ENCODE measurements at places on chromosomes 2 and 18.
A peak's percentile ranks its signal among the peaks of the same experiment; 100 is the strongest.

DNA sequence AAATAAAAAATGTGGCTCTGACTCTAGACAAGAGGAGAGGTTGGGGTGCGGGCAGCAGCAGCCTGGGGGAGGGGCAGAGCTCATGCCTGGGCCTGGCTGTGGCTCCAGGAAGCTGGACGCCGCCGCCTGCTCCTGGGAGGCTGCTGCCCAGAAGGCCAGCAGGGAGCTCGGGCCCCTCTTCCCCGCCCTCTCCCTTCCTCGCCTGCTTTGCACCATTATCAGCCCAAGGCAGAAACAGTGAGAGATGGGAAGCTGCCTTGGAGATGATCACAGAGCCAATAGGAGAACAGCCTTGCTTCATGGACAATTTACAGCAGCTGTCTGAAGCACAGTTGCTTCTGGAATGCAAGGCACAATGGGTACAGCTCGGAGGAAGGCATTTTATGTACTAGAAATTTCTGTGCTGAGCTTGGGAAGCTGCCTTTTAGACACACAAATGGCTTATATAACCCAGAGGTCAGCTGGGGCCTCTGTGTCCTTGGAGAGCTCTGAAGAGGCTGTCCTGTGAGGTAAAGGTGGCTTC lies 55.3 kb upstream of the AFF3 start:
- no peak for DNase-seq

- DNase-seq, result no peak
Measured at GRCh38 chr2:167776359-167776758, 471.0 kb downstream of the STK39 start.

GRCh38 chr2:165173215-165173614 lies 30.6 kb downstream of the SCN3A start:
- DNase-seq, result no peak

DNA sequence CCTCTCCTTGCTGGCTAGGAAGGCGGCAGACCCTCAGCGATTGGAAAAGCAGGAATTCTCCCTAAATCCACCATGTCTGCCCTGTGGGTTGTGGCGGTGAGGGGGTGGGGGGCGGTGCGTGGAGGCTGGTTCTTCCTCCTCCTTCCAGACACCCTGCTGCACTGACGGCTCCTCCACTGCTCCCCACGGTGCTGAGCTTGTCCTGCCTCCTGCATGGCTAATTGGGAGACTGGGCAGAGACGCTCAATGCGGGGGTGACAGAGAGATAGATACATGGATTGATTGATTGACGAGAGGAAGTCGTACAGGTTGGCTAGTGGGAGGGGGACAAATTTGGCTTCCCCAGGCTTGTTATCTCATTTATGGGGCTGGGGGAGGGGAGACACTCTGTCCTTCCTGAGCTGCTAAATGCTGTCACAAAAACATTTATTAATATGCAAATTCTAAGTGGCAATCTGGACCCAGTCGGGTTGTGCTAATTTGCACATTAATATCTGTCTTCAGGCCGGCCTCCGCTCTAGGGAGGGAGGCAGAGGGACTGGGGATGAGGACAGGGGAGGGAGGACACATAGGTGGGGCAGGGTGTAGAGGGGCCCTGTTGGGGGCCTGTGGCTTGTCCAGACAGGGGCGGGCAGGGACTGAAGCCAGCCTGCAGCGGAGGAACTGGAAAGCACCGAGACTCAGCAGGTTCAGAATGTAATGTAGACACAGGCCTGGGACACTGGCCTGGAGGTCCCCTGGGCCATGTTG lies 181.6 kb downstream of the CELF4 start:
- DNase-seq, result no peak

DNA sequence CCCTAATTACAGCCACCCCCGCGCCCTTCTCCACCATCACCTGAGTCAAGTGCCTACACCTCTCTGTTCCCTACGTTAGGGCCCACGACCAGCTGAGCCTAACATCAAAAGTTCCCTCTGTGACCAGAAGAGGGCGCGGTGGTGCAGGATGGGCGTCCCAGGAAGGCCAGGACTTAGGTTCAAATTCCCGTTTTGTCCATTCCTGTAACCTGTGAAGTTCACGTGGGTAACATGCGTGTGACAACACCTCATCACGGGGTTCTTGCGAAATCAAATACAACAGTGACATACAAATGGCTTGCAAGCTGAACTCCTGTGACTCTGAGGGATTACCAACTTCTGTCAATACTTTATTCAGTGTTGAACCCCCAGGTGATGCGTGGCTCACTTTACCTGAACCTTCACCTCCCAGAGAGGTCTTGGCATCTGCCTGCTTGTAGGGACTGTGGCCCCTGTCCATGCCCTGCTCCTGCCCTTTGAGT lies 207.9 kb downstream of the ARL4C start:
- DNase-seq, result peak; percentile 81

DNA sequence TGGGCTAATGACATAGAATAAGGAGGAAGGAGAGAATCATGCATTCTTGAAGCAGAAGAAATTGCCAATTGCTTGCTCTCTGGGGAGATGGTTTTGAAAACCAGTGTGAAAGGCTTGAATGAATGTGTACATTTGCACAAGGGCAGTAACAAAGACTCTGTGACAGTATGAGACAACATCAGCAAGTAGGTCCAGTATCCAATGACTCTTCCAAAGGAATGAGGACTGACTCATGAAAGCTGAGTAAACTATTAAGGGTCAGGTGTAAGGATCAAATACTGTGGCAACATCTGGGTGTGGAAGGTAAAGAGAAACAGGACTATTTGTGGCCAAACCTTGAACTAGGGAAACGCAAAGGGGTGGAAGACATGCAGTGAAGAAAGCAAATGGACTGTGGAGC lies 886.0 kb upstream of the CHAC2 start:
- no peak for DNase-seq

DNA sequence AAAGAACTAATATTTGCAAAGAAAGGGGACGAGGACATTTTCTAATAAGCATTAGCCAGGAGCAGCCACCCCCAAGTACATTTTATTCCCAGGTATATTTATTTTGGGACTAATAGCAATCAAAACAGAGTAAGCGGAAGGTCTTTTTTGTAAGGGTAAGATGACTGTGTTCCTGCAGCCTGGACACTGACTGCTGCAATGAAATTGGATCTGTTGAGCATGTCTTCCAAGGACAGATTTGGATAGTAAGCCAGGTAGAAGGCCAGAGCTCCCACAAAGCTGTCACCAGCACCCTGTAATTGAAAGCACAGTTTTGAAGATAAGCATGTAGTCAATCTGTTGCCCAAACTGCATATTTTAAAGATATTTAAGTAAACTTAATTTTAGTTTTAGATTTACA lies 10.0 kb downstream of the MRPL33 start:
- no peak for DNase-seq

DNA sequence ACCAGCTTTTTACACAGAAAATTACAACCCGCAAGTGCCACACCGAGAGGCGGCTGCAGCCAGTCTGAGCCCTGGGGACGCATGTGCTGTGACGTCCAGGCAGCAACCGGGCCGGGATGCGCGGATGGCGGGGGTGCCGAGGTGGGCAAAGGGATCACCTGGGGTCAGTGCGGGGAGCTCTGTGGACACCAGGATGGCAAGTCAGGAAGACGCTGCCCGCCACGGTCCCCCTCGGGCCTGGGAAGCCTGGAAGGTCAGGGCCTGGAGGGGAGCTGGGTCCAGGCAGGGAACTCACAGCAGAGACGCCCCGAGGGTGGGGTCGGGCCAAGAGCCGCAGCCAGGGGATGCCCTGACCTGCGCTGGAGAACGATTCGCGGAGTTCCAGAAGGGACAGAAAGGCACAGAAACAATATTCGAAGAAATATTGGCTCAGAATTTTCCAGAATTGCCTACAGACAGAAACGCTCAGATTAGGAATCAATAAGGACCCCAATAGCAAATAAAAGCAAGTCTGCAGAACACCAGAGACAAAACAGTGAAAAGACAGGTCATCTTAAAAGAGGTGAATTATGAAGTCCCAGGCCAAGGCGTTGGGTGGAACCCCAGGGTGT lies 11.7 kb upstream of the KIF1A start:
- DNase-seq, result no peak

DNA sequence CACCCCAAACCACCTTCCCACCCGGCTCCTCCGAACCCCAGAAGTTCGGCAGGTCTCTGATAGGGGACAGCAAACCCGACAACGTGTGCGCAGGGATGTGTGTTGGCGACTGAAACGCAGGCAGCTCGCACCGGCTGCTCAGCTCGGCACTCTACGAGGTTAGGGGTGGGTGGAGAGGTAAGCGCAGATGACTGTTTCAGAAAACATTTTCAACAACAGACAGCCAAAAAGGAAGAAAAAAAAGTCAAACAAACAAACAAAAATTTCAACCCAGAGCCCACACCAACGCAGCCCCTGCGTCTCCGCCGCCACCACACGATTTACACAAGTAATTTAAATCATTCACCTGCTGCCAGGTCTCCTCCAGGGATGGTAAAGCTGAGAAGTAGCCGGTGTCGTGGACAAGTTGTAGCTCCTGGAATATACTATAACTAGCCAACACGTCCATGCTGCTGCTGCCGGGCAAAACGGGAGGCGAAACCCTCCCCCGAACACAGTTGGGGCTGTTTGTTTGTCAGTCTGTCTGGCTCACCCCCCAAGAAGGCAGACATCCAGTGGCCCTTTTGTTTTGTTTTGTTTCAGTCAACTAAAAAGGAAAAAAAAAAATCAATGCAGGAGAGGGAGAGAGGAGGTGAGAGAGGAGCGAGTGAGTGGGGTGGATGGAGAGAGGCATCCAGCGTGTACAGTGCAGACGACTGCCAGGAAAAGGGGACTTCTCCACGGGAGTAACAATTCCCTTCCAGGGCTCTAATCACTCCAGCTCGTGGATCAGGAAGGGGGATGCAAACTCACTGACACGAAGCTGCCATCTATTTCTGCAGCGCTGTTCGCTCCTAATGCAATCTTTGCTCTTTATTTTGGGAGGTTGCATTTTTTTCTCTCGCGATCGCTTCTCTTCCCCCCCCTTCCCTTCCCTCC lies at the start of gene KLF7:
TSS of gene KLF7 (minus strand) at position 828 of the 918 bp plus-strand sequence. CDS start at position 448, 380 bp downstream.
- no peak for DNase-seq

DNA sequence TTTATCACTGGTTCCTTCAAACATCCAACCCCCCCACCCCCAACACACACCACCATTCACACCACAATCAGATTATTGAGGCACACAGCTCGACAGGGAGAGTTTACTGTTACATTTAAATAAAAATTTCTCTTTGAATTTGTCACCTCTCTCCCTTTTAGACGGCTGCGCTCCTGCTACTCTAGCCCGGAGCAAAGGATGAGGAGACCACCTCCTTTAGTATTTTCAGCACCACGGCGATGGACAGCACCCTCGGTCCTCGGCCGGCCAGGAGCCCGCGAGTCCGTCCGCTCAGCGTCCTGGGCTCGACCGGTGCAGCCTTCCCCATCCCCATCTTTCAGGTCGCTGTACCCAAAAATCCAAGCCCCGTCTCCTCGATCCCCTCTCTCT lies 892 bp downstream of the CELF4 start:
- peak; percentile 69 for DNase-seq

DNA sequence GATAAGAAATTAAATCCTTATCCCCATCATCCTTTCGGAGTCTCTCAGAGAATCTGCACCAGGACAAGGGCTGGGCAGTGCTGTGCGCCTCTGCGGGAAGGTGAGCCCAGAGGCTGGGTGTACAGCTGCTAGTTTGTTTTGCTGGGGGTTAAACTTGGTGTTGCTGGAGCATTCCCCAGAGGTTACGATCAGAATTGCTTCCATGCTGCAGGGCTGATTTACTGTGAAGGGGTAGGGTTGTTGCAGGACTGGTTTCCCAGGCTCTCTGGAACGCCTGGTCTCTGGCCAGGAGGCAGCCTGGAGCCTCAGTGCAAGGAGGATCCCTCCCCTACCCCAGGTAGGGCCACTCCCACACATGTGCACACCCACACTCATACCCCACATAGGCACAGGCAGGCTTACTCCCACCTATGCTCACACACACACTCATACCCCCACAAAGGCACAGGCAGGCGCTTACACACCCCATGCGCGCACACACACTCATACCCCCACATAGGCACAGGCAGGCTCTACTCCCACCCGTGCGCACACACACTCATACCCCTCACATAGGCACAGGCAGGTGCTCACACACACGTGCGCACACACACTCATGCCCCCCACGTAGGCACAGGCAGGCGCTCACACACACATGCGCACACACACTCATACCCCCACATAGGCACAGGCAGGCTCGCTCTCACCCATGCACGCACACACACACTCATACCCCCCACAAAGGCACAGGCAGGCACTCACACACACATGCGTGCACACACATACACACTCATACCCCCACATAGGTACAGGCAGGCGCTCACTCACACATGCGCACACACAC lies 11.3 kb downstream of the CNNM4 start:
- peak; percentile 42 for DNase-seq

DNA sequence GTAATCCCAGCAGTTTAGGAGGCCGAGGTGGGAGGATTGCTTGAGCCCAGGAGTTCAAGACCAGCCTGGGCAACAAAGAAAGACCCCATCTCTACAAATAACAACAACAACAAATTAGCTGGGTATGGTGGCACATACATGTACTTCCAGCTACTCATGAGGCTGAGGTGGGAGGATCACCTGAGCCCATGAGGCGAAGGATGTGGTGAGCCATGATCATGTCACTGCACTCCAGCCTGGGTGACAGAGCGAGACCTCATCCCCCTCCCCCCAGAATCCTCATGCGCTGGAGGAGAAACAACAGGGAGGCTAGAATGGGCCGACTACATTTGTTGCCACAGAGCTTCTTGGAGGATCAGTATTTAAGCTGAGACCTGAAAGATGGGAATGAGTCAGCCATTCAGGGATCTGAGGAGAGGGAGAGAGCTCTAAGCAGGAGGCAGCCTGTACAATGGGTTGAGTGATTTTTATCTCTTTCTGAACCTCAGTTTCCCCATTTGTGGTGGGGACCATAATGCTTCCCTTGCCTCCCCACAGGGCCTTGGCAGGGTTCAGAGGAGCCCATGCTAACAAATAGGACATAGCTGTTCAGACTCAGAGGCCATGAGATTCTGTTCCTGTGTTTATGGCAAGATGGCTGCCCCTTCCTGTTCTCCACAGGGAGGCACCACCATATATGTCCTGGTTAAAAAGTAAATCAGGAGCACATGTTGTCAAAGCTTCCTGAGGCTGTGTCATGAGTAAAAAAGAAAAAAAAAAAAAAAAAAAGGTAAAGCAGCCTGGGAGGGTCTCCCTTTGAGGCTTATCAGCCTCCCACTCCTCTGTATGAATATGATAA lies 131.4 kb upstream of the HAAO start:
- no peak for DNase-seq

- no peak for DNase-seq
Measured at GRCh38 chr18:55790296-55790695, 202.3 kb upstream of the TCF4 start.

DNA sequence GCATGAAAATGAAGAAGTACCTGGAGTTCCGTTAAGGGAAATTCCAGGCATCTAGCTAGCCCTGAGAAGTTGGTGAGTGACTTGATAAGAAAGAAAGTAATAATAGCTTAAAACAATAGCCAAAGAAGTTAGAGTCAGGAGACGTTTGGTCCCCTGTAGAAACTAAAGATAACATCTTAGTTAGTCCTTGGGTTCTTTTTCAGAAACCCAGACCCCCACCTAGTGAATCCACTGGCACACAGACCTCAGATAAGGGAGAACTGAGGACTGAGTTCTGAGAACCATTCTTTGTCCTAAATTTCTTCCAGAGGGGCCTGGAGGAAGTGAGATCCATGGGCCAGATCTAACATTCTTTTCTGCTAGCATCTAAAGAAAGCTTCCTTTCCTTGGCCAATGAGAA lies 335.4 kb downstream of the SLC4A3 start:
- DNase-seq, result no peak

GRCh38 chr2:177668617-177669016 lies 276.0 kb downstream of the AGPS start:
- DNase-seq, result no peak

- peak; percentile 23 for DNase-seq
Measured at GRCh38 chr2:221572821-221573429, 821 bp upstream of the EPHA4 start.

Measured in mesothelial cell of epicardium (in vitro differentiated cells).